WTC11 (cell line): ENCODE measurements at places on chromosomes 2 and 18. TPM values are rescaled to one million over a fixed set of nuclear protein-coding genes. Genes with fewer than 3 reads are reported as not detected.

The DUSP19 gene
- total RNA-seq, result 3.4 to 3.9 TPM (median 3.5 TPM) in 3 replicates

The FTCDNL1 gene
- total RNA-seq, result 0.85 to 2.1 TPM (median 1.8 TPM) in 3 replicates

The ACOXL gene
- 14.6 to 15.8 TPM (median 14.9 TPM) in 3 replicates for total RNA-seq

The IL36B gene
- total RNA-seq, result not detected in 3 replicates

The ESPNL gene
- total RNA-seq, result 1.1 to 1.4 TPM (median 1.1 TPM) in 3 replicates

The TEKT4 gene
- total RNA-seq, result 0.18 TPM in 1 of 3 replicates, not detected in the others

The FAP gene
- 0.21 TPM in 1 of 3 replicates, not detected in the others for total RNA-seq

The ZDBF2 gene
- 15.6 to 16.1 TPM (median 16.0 TPM) in 3 replicates for total RNA-seq

The MAPK4 gene
- total RNA-seq, result 3.0 to 4.2 TPM (median 3.3 TPM) in 3 replicates

The TMEM247 gene
- total RNA-seq, result not detected in 3 replicates

The C2orf78 gene
- 0.21 to 0.39 TPM (median 0.37 TPM) in 3 replicates for total RNA-seq

The LCT gene
- total RNA-seq, result 0.02 TPM in 1 of 3 replicates, not detected in the others

The CRYGD gene
- total RNA-seq, result 4.6 to 6.3 TPM (median 5.7 TPM) in 3 replicates

The DNAJB2 gene
- total RNA-seq, result 36.1 to 42.8 TPM (median 40.3 TPM) in 3 replicates

The LYPD1 gene
- total RNA-seq, result 2.8 to 4.7 TPM (median 4.1 TPM) in 3 replicates

The COX7A2L gene
- 99.5 to 114 TPM (median 108 TPM) in 3 replicates for total RNA-seq

The GKN1 gene
- total RNA-seq, result not detected in 3 replicates

The WDR75 gene
- total RNA-seq, result 59.0 to 68.3 TPM (median 64.8 TPM) in 3 replicates

The TMEM87B gene
- total RNA-seq, result 9.0 to 12.5 TPM (median 10.6 TPM) in 3 replicates

The RFTN2 gene
- total RNA-seq, result 1.1 to 1.9 TPM (median 1.5 TPM) in 3 replicates

The STEAP3 gene
- total RNA-seq, result 20.5 to 24.0 TPM (median 21.4 TPM) in 3 replicates

The DLGAP1 gene
- total RNA-seq, result 22.0 to 24.0 TPM (median 23.0 TPM) in 3 replicates

The IL1F10 gene
- not detected in 3 replicates for total RNA-seq

The SLC30A3 gene
- total RNA-seq, result 8.0 to 8.9 TPM (median 8.1 TPM) in 3 replicates

The VWA3B gene
- not detected in 3 replicates for total RNA-seq

The PSMA8 gene
- total RNA-seq, result not detected in 3 replicates

The GAREM1 gene
- 7.0 to 7.7 TPM (median 7.4 TPM) in 3 replicates for total RNA-seq

The PKDCC gene
- total RNA-seq, result 15.1 to 27.3 TPM (median 15.6 TPM) in 3 replicates

The ANO7 gene
- 8.0 to 8.8 TPM (median 8.6 TPM) in 3 replicates for total RNA-seq

The MYO5B gene
- total RNA-seq, result 7.0 to 8.7 TPM (median 7.4 TPM) in 3 replicates

The TWIST2 gene
- total RNA-seq, result 4.1 to 5.7 TPM (median 5.1 TPM) in 3 replicates
